Chondrocyte (in vitro differentiated cells): ENCODE measurements at places on chromosomes 4 and X. TPM values are rescaled to one million over a fixed set of nuclear protein-coding genes. Genes with fewer than 3 reads are reported as not detected.

GRCh38 chrX:154542723-154543424, 3.8 kb downstream of the G6PD start:
- peaks cover 50% of the 10 kb centered on the region for H3K4me1 ChIP-seq
- DNase-seq: no peak
- H3K4me3 ChIP-seq: no peak overlapping the region
- peak overlapping the region; percentile 96 for H3K27ac ChIP-seq
- no peaks in the 10 kb centered on the region for H3K27me3 ChIP-seq

WDR17 gene
- 0.31 to 0.85 TPM (median 0.50 TPM) in 3 replicates for total RNA-seq

DNA sequence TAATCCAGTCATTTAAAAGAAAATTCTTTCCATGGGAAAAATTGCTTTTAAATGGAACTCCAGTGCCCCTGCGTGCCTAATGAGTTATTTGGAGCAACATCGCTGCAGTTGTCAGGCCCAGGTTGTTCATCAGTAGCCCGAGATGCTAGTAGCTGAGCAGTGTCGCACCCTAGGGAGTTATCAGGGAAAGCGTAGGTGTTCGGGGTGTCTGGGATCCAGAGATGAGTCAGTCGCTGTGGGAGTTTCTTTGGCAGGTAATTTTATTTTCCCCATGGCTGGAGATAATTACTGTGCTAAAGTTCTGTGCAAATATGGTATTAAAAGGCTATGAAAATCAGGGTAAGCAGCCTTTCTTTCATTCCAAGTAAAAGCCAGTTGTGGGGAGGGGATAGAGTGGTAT, 49.4 kb downstream of the ANXA3 start:
- H3K4me1 ChIP-seq: no peaks in the 10 kb centered on the region
- no peaks in the 10 kb centered on the region for H3K27me3 ChIP-seq
- H3K4me3 ChIP-seq: no peak overlapping the region
- DNase-seq: no peak

P2RY4 gene
- total RNA-seq: not detected in 3 replicates

GRCh38 chr4:105057370-105058105, 89.1 kb upstream of the TET2 start:
- H3K27me3 ChIP-seq: peaks cover 4% of the 10 kb centered on the region
- H3K27ac ChIP-seq: no peak overlapping the region

- peaks cover 10% of the 10 kb centered on the region for H3K4me1 ChIP-seq
- H3K27me3 ChIP-seq: no peaks in the 10 kb centered on the region
- no peak overlapping the region for H3K4me3 ChIP-seq
- H3K36me3 ChIP-seq: peaks cover 6% of the 10 kb centered on the region
- DNase-seq: no peak
These were observed 399.2 kb downstream of the IL15 start for GRCh38 chr4:142035566-142035965.

- no peak overlapping the region for H3K4me3 ChIP-seq
- H3K27me3 ChIP-seq: no peaks in the 10 kb centered on the region
- H3K4me1 ChIP-seq: peaks cover 8% of the 10 kb centered on the region
- H3K36me3 ChIP-seq: no peaks in the 10 kb centered on the region
These were observed 17.4 kb upstream of the AFAP1 start for GRCh38 chr4:7956934-7957656.

- no peaks in the 10 kb centered on the region for H3K4me1 ChIP-seq
- no peaks in the 10 kb centered on the region for H3K36me3 ChIP-seq
- H3K27me3 ChIP-seq: no peaks in the 10 kb centered on the region
- no peak overlapping the region for H3K4me3 ChIP-seq
These were observed 14.1 kb downstream of the RPS6KA3 start for GRCh38 chrX:20252381-20253231.

GRCh38 chr4:77177199-77177598, 20.2 kb downstream of the CCNG2 start:
- H3K4me1 ChIP-seq: peaks cover 21% of the 10 kb centered on the region
- no peak overlapping the region for H3K4me3 ChIP-seq
- peaks cover 3% of the 10 kb centered on the region for H3K27me3 ChIP-seq
- no peak for DNase-seq
- H3K27ac ChIP-seq: no peak overlapping the region

- DNase-seq: no peak
- no peak overlapping the region for H3K4me3 ChIP-seq
- H3K27me3 ChIP-seq: peaks cover 6% of the 10 kb centered on the region
- no peaks in the 10 kb centered on the region for H3K4me1 ChIP-seq
- no peaks in the 10 kb centered on the region for H3K36me3 ChIP-seq
- H3K27ac ChIP-seq: no peak overlapping the region
These were observed 131.8 kb downstream of the OR13H1 start for GRCh38 chrX:131675596-131676194.

TLR10 gene
- not detected in 3 replicates for total RNA-seq

NPY1R gene
- 0.22 TPM in 2 of 3 replicates, not detected in the other for total RNA-seq

USP17L25 gene
- not detected in 3 replicates for total RNA-seq

GRCh38 chrX:74923942-74924448, 1.3 kb downstream of the NEXMIF start:
- H3K4me1 ChIP-seq: peaks cover 3% of the 10 kb centered on the region
- peaks cover 9% of the 10 kb centered on the region for H3K27me3 ChIP-seq
- peak overlapping the region; percentile 76 for H3K4me3 ChIP-seq
- no peak for DNase-seq
- no peak overlapping the region for H3K27ac ChIP-seq
- H3K36me3 ChIP-seq: no peaks in the 10 kb centered on the region

PABPC1L2B gene
- total RNA-seq: not detected in 3 replicates

DNA sequence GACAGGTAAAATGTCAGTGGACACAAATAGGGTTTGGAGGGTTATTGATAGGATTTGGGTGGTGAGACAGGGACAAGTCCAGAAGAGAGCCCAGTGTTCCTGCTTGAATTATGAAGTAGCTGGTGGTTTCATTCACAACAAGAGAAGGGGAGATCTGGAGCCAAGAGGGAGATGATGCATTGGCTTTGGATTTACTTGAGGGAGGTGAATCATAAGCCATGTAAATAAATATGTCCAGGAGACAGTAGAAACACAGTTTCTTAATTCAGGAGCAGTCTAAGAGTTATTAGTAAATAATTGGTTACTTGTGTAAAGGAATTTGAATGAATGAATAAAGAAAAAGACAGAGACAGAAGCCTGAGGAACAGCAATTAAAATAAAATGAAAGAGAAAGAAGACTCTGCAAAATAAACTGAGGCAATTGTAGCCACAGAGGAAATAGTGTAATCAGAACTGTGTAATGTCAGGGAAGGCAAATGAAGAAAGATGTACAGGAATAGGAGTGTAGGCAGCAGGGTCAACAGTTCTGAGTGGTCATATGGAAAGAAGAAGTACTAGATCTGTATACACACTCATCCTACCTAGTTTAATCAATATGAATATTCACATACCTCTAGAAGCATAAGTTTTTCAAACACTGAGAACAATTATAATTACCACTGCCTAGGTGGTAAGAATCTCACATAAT, 50.2 kb upstream of the CXCL8 start:
- no peak for DNase-seq
- H3K27me3 ChIP-seq: peaks cover 8% of the 10 kb centered on the region
- no peaks in the 10 kb centered on the region for H3K4me1 ChIP-seq
- H3K4me3 ChIP-seq: no peak overlapping the region

- DNase-seq: no peak
- no peak overlapping the region for H3K27ac ChIP-seq
- no peak overlapping the region for H3K4me3 ChIP-seq
- H3K4me1 ChIP-seq: no peaks in the 10 kb centered on the region
- H3K27me3 ChIP-seq: no peaks in the 10 kb centered on the region
- H3K36me3 ChIP-seq: no peaks in the 10 kb centered on the region
These were observed 49.6 kb upstream of the MAMLD1 start for GRCh38 chrX:150313514-150313913.

GRCh38 chr4:105399532-105400161, 74.2 kb downstream of the PPA2 start:
- H3K27me3 ChIP-seq: no peaks in the 10 kb centered on the region
- H3K4me3 ChIP-seq: no peak overlapping the region
- DNase-seq: no peak
- H3K27ac ChIP-seq: peak overlapping the region; percentile 76

GRCh38 chrX:149230689-149231088, 274.4 kb downstream of the IDS start:
- peaks cover 6% of the 10 kb centered on the region for H3K4me1 ChIP-seq
- no peaks in the 10 kb centered on the region for H3K27me3 ChIP-seq

DNA sequence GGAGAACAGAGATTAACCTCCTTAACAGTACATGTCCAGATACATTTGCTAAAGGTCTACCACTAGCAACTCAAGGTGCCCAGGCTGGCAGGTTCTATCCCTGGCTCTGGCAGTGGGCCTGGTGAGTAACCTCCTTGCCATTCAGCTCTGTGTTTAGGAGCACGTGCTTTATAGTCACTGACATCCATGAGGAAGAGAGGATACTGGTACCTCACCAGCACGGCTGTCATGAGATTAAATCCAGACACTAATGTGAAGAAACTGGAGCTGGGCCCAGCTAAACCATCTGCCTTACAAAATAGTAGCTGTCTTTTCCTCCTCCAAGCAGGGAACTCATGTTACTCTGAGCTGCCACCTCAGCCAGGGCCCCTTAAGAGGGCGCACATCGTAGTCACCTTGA, 45.3 kb downstream of the GPRASP3 start:
- H3K36me3 ChIP-seq: no peaks in the 10 kb centered on the region
- H3K4me1 ChIP-seq: peaks cover 12% of the 10 kb centered on the region
- H3K27me3 ChIP-seq: no peaks in the 10 kb centered on the region
- H3K27ac ChIP-seq: no peak overlapping the region
- no peak overlapping the region for H3K4me3 ChIP-seq

TAF7L gene
- 0.21 to 0.39 TPM (median 0.30 TPM) in 3 replicates for total RNA-seq

DNA sequence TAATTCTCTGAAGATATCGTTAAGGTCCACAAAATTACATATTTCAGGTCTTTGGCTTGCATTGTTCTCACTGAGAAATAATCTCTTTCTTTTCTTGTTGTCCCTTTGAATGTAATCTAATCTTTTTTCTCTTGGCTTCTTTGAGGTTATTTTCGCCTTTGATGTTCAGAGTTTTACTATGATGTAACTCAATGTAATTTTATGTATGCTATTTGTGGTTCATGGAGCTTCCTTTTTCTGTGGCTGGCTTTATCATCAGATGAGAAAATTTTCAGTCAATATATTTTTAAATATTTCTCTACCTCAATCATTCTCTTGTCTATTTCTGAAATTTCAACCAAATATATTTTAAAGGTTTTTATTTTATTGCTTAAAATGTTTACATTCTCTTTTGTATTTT, 672.2 kb downstream of the TRAM1L1 start:
- DNase-seq: no peak
- H3K4me1 ChIP-seq: no peaks in the 10 kb centered on the region
- no peaks in the 10 kb centered on the region for H3K36me3 ChIP-seq
- no peak overlapping the region for H3K4me3 ChIP-seq
- no peak overlapping the region for H3K27ac ChIP-seq

EMCN gene
- 0.19 TPM in 1 of 3 replicates, not detected in the others for total RNA-seq

DNA sequence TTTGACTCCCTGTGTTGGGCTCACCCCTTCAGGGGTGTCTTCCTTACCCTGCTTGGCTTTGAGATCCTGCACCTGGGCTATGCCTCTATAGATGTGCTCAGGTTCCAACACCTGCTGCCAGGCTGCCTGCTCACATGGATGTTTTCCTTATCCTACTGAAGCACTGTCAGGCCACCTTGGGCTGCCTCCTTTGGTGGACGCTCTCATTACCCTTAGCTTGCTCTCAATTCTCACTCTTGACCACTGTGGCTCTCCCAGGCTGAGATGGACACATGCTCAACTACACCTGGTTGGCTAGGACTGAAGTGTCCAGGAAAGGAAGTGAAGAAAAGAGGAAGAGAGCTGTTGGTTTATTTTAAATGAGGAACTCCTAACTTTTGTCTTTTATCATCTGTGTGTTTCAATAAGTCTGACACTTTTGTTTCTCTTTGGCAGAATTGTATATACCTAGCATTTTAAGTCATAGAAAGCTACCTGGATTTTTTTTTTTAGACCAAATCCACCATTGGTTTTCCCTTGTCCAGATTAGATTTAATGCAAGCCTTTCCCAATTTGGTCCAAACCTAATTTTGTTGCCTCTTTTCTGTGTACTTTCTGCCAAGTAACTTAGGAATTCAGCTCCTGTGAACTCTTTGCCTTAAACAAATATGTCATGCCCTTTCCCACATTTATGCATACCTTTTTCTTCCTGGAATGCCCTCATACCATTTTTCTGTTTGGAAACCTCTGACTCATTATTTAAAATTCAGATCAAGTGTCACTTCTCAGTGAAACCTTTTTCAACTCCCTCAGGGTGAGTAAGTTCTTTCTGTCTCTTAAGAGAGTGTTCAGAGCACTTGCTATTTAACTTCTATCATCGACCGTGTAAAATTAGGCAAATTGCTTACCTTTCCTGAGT, 175.8 kb downstream of the GC start:
- peaks cover 63% of the 10 kb centered on the region for H3K4me1 ChIP-seq
- no peak for DNase-seq
- H3K27me3 ChIP-seq: no peaks in the 10 kb centered on the region

DNA sequence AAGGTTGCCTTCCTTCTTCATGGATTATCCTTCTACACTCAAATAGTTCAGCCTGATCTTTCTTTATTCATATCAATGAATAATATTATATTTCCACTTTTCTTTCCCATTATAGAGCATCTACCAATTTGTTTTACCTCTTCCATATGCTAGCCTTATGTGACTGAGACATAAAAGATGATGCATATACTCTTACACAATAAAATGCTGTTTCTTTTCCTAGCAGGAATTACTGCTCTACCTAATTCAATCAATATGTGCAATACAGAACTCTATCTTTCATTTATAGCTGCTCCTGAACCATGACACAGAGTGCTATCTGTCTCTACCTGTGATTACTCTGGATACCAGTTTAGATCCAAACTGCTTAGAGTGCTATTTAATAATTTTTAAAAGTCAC, 2334.0 kb downstream of the PCDH7 start:
- no peak overlapping the region for H3K27ac ChIP-seq
- peaks cover 5% of the 10 kb centered on the region for H3K4me1 ChIP-seq
- no peaks in the 10 kb centered on the region for H3K36me3 ChIP-seq
- no peak for DNase-seq

DNA sequence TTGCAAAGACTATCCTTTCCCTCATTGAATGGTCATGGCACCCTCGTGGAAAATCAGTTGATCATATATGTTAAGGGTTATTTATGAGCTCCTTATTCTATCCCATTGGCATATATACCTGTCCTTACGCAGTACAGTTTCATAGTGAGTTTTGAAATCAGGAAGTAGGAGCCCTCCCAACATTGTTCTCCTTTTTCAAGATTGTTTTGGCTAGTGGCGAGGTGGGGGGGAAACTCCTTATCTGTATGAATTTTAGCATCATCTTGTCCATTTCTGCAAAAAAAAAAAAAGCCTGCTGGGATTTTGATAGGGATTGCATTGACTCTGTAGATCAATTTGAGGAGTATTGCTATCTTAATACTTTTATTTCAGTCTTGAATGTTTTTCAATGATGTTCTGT, 2.5 kb upstream of the USP9X start:
- H3K4me1 ChIP-seq: no peaks in the 10 kb centered on the region
- no peaks in the 10 kb centered on the region for H3K27me3 ChIP-seq
- DNase-seq: no peak
- H3K36me3 ChIP-seq: no peaks in the 10 kb centered on the region
- no peak overlapping the region for H3K4me3 ChIP-seq
- no peak overlapping the region for H3K27ac ChIP-seq

- no peak overlapping the region for H3K27ac ChIP-seq
- H3K27me3 ChIP-seq: no peaks in the 10 kb centered on the region
- no peak for DNase-seq
These were observed 100.8 kb upstream of the MAML3 start for GRCh38 chr4:140254651-140255299.
